ENCODE measurements at places on chromosomes 3 and 15. TPM values are rescaled to one million over a fixed set of nuclear protein-coding genes. Genes with fewer than 3 reads are reported as not detected.

SYNPR gene
- not detected for total RNA-seq

CCR3 gene
- 0.64 TPM for total RNA-seq

WDR72 gene
- 10.1 TPM for total RNA-seq

USP13 gene
- 18.2 TPM for total RNA-seq

GRCh38 chr3:57076422-57076951 lies 16.0 kb downstream of the SPATA12 start:
- peaks cover 7% of the 10 kb centered on the region for H3K4me1 ChIP-seq
- H3K27ac ChIP-seq: no peak overlapping the region
- no peaks in the 10 kb centered on the region for H3K27me3 ChIP-seq
- no peak overlapping the region for H3K4me3 ChIP-seq
- DNase-seq: no peak

GRCh38 chr15:96699871-96700401 lies 369.4 kb downstream of the NR2F2 start:
- peaks cover 8% of the 10 kb centered on the region for H3K4me1 ChIP-seq
- no peaks in the 10 kb centered on the region for H3K27me3 ChIP-seq
- H3K27ac ChIP-seq: no peak overlapping the region

- no peaks in the 10 kb centered on the region for H3K27me3 ChIP-seq
- peaks cover 9% of the 10 kb centered on the region for H3K4me1 ChIP-seq
- peak; percentile 35 for DNase-seq
- peak overlapping the region; percentile 96 for H3K4me3 ChIP-seq
These were observed 828 bp downstream of the U2SURP start for GRCh38 chr3:143002083-143002712.

GRCh38 chr3:197858133-197858532 lies 67.1 kb downstream of the LRCH3 start:
- 0 out of 2 replicates have a peak, but pooled peaks cover 7% of the 10 kb centered on the region for H3K4me1 ChIP-seq
- no peaks in the 10 kb centered on the region for H3K27me3 ChIP-seq
- no peak overlapping the region for H3K4me3 ChIP-seq

- no peaks in the 10 kb centered on the region for H3K36me3 ChIP-seq
- DNase-seq: no peak
- no peak overlapping the region for H3K4me3 ChIP-seq
- H3K4me1 ChIP-seq: peaks cover 8% of the 10 kb centered on the region
These were observed 238.5 kb upstream of the ZNF385D start for GRCh38 chr3:21989341-21990042.

GRCh38 chr15:40451527-40452158 lies 10.9 kb downstream of the BAHD1 start:
- H3K36me3 ChIP-seq: no peaks in the 10 kb centered on the region
- H3K4me3 ChIP-seq: no peak overlapping the region
- peak overlapping the region; percentile 9 for H3K27ac ChIP-seq
- no peak for DNase-seq
- H3K4me1 ChIP-seq: peaks cover 43% of the 10 kb centered on the region

GRCh38 chr3:19877656-19878055 lies 56.4 kb downstream of the EFHB start:
- no peaks in the 10 kb centered on the region for H3K4me1 ChIP-seq
- H3K36me3 ChIP-seq: no peaks in the 10 kb centered on the region
- H3K27ac ChIP-seq: no peak overlapping the region
- no peak overlapping the region for H3K4me3 ChIP-seq
- H3K27me3 ChIP-seq: no peaks in the 10 kb centered on the region
